ENCODE measurements at places on chromosomes 6 and 20.

GRCh38 chr6:108779536-108780275 lies 68.5 kb upstream of the ARMC2 start:
- DNase-seq, result no peak

DNA sequence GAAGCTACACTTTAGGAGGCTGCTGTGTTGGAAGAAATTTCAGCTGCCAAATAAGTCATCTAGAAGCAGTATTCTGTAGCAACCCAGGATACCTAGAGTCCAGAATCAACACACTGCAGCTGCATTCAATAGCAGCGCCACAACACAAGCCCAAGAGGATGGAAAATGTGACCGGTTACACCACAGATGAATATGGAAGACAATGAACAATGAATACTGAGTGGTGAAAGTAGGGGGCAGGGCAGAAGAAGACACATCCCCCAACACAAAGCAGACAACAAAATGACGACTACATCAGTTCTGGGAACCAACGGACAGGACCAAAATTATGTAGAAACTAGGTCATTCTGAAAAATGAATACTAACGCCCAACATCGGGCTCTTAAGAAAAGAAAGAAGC lies 38.2 kb downstream of the KIF6 start:
- DNase-seq, result no peak

- no peak for DNase-seq
Measured at GRCh38 chr6:82419132-82419581, 55.5 kb downstream of the TPBG start.

DNA sequence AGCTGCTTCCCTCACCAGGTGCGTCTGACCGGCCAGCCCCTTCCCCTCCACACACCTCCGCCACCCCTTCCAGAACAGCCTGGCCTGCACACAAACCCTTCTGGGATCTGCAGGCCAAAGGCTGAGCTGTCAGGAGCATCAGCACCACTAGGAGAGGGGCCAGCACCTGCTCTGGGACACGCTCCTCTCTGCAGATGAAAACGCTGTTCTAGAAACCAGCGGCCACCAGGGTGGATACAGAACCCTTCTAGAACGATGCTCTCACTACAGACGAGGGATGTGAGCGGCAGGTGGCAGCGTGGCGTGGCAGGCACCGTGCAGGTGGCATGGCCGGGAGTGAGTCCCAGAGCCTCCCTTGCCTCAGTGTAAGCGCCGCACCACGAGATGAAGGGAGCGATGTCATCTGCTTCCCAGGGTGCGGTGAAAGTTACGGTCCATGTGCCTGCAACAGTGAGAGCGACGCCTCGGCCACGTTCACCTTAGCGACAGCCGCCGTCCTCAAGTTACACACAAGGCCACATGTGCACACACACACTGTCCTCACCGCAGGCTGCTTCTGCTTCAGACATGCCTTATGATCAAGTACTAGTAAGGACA lies 53.6 kb downstream of the TAF4 start:
- no peak for DNase-seq

DNA sequence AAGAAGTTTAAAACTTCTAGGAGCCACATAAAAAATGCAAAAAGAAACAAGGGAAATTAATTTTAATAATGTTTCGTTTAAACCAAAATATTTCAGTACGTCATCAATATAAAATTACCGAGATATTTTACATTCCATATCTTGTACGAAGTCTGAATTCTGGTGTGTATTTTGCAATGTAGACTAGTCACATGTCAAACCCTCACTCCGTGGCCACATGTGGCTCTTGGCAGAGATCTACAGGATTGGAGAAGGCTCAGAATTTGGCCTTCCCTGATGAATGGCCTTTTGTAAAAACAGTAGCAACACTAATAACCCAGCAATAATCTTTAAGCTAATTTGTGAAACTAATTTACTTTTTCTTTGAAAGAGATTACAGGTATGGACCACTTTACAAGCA lies 217.1 kb downstream of the PRL start:
- no peak for DNase-seq

- DNase-seq, result no peak
Measured at GRCh38 chr6:157823001-157823527, at the start of gene SNX9. Gene SNX9, plus strand, starts transcription at chr6:157823246. Its CDS starts 189 bp downstream, at chr6:157823435.

GRCh38 chr20:36104244-36104643 lies 50.3 kb upstream of the EPB41L1 start:
- no peak for DNase-seq

DNA sequence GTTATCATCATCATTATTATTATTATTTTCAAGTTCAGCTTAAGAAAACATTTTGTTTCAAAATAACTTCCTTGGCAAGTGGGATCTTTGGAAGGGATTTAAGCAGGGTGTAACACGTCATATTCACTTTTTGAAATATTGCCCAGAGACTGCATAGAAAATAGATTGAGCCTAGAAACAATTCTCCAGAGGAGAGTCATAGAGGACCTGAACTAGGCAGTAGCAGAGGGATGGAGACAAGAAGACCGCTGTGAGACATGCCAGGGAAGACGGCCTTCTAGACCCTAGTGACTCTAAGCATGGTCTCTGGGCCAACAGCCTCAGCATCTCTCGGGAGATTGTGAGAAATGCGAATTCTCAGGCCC lies 55.5 kb downstream of the EDN1 start:
- no peak for DNase-seq

GRCh38 chr6:116536216-116536621 lies 9.3 kb downstream of the TRAPPC3L start:
- no peak for DNase-seq

GRCh38 chr20:35563834-35564233 lies 22.0 kb downstream of the ERGIC3 start:
- no peak for DNase-seq

DNA sequence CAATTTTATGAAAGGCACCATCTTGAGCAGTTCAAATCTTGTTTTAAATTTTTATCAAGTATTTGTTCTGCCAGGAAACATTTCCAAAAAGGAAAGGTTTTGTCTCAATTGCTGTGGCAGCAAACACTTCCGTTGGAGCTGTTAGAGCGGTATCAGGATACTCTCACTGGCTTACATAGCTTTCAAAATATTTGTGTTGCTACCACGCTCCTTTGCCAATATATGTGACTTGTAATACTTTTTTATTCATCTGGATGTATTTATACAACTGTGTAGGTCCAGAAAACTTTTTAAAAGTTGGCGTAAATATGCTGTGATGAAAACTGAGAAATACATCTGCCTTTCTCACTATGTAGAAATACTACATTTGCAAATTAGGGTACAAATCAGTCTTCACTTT lies 37.8 kb upstream of the NHSL1 start:
- no peak for DNase-seq

GRCh38 chr6:143675382-143675900 lies 2.3 kb upstream of the PHACTR2 start:
- no peak for DNase-seq

GRCh38 chr20:53711333-53712211 lies 117.9 kb upstream of the ZNF217 start:
- no peak for DNase-seq

GRCh38 chr20:4047614-4048013 lies 32.3 kb upstream of the RNF24 start:
- DNase-seq, result no peak

DNA sequence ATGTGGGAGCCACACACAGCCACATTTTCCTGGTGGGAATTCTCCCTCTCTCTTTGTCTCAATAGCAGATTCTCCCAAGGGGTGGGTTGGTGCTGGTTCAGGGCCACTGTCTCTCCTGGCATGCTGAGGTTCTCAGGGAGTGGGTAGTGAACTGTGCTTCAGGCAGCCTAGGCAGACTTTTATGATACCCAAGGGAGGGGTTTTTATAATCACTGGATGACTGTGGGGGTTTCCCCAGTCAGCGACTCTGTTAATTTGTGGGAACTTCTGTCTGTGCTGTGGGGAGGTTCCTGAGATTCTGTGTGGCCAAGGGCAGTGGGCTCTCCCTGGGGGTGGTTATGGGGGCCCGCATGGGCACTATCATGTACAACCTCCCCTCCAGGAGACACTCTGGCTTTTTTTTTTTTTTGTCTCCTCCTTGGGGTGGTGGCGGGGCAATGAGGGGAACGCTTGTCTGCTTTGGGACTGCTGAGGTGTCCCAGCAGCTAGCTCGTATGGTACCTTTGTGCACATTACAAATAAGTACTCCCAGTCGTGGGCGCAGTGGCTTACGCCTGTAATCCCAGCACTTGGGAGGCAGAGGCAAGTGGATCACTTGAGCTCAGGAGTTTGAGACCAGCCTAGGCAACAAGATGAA lies 10.0 kb downstream of the PTK7 start:
- no peak for DNase-seq

DNA sequence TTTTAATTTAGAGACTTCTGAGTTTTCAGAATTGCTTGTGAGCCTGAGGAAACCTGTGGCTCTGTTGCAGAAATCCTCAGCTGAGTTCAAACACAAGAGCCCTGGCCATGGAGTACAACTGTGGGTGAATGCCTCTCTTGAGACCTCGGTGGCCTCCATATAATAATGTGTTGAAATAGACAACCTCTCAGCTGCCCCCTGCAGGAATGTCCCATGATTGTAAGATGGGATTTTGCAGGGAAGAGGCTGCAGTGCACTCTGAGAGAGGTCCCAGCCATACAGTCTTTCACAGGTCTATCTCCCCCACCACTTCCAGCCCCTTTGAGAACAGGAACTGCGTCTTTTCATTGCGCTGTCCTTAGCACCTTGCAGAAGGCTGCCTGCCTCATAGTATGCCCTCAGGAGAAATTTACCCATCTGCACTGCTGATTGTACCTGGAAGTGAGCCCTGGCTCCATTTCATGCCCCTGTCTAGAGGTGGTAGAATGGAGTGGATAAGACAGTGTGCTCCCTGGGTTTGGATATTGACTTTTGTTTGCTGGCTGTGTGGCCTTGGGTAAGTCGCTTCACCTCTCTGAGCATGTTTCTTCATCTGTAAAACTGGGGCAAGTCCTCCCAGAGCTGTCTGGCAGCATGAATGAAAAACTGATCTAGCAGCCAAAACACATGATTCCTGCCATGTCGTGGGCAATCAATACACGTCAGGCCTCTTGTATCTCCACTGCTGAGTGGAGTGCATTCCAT lies 16.8 kb upstream of the CDH22 start:
- no peak for DNase-seq

- no peak for DNase-seq
Measured at GRCh38 chr20:10357061-10357708, 76.8 kb downstream of the MKKS start.

DNA sequence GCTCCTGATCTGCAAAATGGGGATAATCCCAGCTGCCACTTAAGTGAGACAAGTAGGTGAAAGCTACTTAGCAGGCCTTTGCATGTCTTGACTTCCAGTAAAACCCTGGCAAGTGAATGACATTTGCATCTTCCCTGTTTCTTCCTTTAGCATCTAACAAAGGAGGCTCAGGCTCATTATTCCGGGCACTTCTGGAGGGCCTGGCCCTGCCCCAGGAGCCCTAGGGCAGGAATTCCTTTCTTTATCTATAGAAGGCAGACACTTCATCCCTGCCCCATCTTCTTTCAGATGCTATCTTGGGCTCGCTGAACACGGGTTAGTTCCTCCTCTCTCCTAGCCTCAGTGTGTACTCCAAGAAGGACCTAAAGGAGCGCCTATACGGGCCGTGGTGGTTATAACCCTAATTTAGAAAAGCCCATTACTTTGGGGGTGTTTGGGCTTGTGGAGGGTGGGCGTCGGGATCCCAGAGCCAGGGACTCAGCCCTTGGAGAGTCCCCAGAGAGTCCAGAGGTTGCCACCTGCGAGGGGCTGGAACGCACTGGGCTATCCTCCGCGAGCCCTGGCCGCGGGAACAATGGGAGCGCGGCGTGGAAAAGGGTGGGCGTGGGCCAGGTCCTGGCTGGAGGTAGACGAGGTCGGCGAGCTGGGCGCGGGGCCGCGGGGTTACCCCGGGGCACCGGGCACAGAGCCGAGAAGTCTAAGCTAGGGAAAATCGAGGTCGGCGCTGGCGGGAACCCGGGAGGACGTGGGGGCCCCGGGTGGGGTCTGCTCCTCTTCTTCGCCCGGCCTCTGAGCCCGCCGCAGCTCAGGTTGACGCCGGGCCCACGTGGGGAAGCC lies 62.8 kb upstream of the EPB41L1 start:
- DNase-seq, result no peak

DNA sequence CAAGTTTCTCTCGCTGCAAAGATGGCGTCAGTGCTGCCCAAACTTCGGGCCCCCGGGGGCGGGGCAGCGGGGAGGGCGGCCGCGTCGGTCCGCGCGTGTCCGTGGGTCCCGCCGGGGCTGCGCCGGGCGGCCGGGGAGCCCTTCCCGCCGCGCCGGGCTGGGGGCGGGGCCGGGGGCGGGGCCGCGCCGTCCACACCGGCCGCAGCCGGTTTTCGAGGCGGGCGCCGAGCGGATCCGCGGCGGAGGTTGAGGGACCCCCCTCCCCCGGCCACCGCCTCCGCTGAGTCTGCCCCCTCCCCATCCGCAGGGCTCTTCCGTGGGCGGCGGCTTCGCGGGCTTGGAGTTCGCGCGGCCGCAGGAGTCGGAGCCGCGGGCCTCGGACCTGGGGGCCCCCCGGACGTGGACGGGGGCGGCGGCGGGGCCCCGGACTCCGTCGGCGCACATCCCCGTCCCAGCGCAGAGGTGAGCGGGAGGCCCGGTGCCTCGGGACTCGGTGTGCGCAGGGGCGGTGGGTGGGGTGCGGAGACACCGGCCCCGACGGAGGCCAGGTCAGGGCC lies 572 bp downstream of the SLC2A4RG start:
- no peak for DNase-seq

GRCh38 chr6:133584823-133585222 lies 304.1 kb upstream of the TCF21 start:
- no peak for DNase-seq

DNA sequence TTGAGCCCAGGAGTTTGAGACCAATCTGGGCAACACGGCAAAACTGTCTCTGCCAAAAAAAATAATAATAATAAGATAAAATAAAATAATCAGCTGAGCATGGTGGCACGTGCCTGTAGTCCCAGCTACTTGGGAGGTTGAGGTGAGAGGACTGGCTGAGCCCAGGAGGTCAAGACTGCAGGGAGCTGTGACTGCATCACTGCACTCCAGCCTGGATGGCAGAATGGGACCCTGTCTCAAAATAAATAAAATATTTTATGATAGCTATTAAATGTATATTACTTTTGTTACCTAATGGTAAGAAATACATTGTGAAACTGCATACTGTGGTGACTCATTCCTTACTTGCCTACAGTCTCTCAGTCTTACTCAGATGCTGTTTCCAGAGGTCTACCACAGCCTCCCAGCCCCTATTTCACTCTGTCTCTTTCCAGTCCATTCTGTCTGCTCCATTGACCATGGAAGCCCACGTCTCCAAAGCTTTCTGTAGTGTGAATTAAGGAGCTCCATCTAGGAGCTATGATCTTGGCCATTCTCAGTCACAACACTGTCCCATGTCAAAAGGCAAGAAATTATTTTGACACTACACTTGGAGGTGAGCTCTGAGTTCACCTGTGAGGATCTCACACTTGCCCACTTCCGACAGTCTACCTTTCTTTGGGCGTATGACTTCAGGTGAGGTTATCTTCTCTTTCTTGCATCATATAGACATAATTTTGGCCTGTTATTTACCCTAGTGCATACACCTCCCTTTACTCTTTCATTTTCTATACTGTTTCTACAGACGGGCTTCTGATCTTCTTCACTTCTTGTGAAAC lies 22.4 kb upstream of the SNX9 start:
- no peak for DNase-seq
